Fibroblast of skin of scalp (primary cell): ENCODE measurements at places on chromosomes 5 and 9.

DNA sequence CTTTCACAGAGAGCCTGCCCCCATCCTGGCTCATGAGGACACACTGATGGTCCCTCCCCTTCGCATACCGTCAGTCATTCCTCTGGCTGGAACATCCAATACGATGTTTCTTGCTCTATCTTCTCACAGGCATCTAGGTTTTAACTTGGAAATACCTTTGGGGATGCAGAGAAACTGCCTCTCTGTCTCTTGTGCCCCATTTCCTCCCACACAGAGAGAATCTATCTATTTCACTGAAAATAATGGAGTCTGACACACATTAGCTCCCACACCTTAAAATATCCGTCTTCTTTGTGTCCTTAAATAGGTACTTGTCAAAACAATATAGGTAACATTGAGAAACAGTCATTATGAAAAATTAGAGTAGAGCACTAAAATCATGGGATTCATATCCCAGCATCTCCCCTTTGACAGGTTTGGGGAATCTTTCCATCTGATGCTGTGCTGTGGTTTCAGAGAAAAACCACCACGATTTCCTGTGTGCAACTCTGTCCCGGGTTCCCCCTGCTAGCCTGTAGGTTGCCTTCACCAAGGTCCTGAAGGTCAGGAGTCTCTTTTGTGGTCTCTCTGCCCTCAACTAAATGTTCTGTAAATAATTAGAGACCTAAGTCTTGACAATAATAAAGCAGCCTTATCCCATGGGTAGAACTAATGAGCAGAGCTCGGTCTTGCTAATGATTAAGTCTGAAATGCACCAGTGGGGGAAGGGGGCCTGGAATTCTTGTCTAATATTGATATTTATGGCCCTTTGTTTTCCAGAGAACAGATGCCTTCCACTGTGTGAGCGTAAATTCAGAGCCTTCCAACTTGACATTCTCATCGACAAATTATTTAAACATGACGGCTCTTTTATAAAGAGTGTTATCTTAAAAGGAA lies 371.0 kb downstream of the ICE1 start:
- DNase-seq = no peak

DNA sequence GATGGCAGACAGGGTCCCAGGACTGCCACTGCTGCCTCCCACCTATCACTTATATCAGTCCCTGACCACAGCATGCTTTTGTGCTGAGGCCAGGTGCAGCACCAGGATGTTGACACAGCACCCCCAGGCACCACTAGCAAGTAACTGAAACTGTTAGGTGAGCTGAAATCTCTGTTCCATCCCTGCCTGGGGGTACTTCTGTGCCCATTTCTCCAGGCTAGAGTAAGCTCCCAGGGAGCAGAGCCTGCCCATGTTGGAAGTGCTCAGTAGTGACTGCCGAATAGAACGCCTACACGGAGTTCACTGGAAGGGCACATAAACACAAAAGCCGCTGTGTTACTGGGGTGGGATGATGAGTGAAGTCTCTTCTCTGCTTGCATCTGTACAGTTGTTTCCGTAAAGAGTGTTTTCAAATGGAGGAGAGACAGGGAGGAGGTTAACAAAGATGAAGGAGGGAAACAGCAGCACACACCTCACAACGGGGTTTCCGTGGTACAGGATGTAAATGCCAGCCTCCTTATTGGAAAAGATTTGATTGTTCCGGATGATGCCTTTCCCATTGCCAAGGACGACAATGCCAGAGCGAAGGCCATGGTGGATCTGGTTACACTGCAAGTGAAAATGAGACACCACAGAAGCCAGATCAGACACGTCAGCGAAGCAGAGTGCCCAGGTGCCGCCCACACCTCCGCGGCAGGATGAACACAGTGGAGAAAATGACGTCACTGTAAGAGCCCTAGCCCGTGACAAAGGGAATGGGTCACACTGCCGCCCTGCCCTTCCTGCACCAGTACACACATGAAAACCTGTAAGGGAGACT lies 43.1 kb downstream of the POLR1E start:
- DNase-seq = no peak

- DNase-seq = no peak
Measured at GRCh38 chr5:169652057-169652456, 15.0 kb downstream of the DOCK2 start.

DNA sequence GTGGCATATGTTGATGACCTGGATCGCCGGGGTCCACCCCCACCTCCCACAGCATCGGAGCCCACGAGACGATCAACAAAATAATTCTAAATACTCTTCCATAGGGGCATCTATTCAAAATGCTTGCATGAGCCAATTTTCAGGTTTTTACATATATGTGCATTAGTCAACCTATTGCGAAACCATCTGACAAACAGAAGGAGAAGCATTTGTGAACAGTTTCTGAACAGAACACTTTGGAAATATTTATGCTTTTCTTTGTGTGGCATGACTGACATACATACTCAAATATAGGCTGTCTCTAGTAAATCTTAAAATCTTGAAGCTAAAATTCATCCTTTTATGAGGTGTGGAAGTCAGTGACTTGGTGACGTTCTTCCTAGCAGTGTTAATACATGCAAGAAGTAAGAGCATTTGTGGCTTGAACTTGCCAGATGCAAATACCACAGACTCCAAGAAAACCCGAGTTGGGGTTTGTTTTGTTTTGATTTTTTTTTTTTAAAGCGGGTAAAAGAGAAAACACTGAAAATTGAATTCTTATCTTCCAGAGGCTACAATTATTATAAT lies 5.3 kb downstream of the GPR151 start:
- DNase-seq = peak; percentile 9

DNA sequence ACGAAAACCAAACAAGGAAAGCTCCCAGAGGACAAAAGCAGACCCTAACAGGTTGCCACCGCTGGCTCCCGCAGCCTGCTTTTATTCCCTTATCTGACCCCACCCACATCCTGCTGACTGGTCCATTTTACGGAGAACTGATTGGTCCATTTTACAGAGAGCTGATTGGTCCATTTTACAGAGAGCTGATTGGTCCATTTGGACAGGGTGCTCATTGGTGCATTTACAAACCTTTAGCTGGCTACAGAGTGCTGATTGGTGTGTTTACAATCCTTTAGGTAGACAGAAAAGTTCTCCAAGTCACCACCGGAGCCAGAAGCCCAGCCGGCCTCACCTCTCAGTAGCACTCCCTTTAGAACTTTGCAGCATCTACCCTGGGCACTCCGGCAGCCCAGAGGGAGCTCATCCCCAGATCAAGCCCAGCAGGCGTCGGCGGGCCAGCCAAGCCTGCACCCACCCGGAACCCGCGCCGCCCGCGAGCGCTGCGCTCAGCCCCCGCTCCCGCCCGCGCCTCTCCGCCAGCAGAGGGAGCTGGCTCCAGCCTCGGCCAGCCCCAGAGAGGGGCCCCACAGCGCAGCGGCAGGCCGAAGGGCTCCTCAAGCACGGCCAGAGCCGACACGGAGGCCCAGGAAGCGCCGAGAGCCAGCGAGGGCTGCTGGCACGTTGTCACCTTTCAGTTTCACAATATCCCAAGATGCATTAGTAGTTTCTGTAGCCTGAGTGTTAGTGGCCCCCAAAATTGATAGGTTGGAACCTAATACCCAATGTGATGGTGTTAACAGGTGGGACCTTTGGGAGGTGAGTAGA lies 35.3 kb upstream of the CLPTM1L start:
- DNase-seq = peak; percentile 9

- no peak for DNase-seq
Measured at GRCh38 chr5:121489972-121490371, 361.7 kb upstream of the FTMT start.

DNA sequence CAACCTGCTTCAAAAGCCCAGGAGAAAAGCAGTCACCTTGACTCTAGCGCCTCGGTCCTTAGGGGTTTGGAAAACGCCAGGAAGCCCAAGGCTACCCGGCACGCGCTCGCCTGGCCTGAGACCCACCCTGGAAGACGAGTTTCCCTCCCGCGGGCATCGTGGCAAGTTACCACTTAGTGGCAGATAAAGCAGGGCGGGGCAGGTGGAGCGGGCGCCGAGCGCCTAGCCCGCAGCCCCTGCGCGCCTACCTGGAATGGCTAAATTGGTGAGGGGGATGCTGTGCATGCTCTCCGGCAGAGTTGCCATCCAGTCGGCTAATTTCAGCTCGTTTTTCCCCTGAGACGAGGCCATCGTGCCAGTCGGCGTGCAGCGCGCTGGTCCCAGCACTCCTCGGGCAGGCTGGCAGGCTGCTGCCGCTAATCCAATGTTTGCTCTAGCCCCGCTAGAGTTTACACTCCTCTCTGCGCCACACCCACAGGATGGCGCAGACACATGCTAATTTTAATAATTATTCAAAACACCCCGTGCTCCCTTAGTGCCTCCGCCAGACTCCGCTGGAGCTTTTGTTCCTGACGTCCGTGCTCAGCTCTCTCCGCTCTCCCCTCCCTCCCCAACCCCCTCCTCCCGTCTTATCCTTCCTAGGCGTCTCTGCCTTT lies at the start of gene PLCXD3:
Gene PLCXD3, minus strand, starts transcription at position 426 of the 656 bp plus-strand sequence. Its CDS starts 75 bp downstream, at position 351.
- DNase-seq = no peak

- no peak for DNase-seq
Measured at GRCh38 chr5:56876327-56876726, 33.1 kb upstream of the SETD9 start.

DNA sequence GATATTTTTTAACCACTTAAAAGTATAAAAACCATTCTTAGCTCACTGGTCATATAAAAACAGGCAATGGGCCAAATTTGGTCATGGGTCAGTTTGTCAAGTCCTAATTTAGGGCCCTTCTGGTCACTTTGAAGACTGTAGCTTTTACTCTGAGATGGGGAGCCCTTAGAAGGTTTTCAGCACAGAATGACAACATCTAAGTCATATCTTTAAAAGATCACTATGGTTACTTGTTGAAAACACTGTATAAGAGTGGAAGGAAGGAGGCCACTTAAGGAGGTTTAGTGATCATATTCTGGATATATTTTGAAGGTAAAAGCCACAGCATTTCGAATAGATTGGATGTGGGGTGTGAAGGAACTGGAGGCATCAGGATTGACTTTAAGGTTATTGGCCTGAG lies 76.7 kb downstream of the STRBP start:
- DNase-seq = no peak

GRCh38 chr9:129602598-129603415 lies 18.1 kb downstream of the C9orf50 start:
- peak; percentile 25 for DNase-seq

- DNase-seq = no peak
Measured at GRCh38 chr5:180376511-180376910, 23.4 kb upstream of the GFPT2 start.

DNA sequence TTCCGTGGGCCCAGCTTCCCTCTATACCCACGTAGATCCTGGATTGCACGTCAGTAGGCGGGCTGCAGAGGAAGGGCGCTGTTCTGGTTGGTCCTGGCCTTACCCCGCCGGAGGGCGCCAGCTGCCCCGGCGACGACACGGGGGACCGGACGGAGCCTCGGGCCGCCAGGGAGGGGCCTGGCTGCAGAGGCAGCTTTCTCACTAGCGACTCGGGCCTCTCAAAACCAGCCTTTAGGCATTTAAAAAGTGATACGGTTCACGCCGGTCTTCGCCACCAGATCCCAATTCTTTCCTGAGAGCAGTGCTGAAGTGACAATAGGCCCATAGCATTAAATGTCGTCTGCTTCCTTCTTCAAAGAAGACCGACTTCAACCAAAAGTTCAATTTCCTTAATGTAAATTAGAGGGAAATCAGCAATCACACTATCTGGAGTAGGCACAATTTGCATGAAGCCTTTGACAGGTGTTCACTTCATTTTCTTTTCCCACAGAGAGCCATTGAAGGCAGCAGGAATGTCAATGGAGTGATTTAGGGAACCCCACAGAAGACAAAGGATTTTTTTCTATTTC lies 17.6 kb upstream of the UBE2D2 start:
- peak; percentile 36 for DNase-seq

DNA sequence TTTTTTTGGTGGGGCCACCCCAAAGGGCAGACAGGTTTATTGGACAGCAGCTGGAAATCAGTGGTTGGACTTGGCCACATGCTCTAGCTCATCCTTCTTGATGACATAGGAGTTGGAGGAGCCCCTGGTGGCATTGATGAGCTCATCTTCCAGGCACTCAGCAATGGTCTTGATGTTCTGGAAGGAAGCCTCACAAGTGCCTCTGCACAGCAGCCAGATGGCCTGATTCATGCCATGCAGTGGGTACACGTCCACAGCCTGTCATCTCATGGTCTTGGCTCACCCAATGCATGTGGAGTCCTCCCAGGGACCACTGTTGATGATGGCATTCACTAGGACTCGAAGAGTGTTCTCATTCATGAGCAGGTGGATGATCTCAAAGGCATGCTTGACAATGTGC lies 11.3 kb upstream of the RCL1 start:
- peak; percentile 46 for DNase-seq

- no peak for DNase-seq
Measured at GRCh38 chr9:33926746-33927485, 110.0 kb downstream of the UBE2R2 start.

- DNase-seq = no peak
Measured at GRCh38 chr9:84898188-84898587, 228.7 kb downstream of the NTRK2 start.
